Stimulated activated CD4-positive, alpha-beta T cell treated with anti-CD3 and anti-CD28 coated beads, Interleukin-12 subunit alpha, Interleukin-12 subunit beta, amount 100 ng/mL, for 24 hours (primary cell): ENCODE measurements at places on chromosomes 6 and 20.

DNA sequence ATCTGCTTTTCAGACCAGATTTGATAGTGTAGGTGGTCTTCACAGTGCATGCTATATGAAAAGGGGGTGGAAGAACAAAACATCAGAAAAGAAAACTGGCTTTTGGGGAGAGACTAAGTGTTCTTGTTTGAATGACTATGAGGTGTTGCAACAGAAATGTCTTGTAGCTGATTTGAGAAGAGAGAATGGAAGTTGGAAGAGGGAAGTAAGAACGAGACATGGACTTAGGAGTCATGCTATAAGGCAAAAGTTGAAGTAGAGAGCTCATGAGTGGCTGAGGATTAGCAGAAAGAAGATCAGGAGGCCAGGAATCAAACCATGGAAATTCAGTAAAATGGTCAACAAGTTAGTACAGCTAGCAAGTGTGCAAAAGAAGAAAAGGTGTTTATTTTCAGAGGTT is 32.1 kb downstream of the FNDC1 start:
- no peak for DNase-seq

GRCh38 chr6:113015249-113015648 is 668.1 kb downstream of the RFPL4B start:
- no peak for DNase-seq

GRCh38 chr6:44202972-44203750 is 13.6 kb upstream of the MYMX start:
- DNase-seq, result no peak

DNA sequence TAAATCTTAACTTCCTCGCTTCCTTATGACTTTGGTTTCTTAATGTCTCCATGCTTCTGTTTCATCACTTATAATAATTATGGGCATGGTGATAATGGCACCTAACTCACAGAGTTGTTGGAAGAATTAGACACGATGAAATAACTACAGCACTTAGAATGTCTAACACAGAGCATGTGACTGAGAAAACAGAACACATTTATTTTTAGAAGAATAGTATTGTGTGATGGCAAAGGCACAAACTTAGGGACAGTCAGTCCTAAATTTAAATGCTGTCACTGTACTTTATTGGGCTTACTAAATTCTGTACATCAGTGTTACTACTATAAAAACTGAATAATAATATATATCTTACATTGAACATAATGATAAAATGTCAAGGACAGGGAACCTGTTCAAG is 391.1 kb upstream of the JAG1 start:
- DNase-seq, result no peak

DNA sequence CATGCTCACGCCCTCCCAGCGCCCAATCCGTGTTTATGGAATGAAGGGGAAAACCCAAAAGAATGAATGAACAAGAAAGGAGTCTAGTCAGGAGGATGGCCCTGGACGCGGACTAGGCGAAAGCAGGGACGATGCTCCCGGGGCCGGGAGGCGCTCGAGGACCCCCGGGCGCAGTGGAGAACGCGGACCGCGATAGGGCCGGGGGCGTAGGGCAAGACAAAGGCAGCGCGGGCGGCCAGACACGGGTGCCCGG is 758 bp downstream of the GCLC start:
- no peak for DNase-seq

DNA sequence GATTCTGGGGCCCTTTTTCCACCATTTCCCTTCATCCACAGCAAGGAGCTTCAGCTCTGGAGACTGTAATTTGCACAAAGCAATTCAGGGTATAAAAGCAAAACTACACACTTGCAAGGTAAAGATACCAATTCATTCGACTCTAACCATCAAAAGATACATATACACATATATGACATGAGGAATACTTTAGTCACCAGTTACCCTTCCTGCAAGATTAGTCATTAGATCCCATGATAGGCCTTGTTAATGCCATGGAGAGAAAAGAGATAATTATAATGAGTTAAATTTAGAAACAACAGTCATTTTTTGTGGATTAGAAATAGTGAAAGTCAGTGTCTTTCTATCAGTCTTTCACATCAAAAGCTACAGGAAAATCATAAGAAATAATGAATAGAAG is 204.2 kb downstream of the KCNQ5 start:
- DNase-seq, result no peak

DNA sequence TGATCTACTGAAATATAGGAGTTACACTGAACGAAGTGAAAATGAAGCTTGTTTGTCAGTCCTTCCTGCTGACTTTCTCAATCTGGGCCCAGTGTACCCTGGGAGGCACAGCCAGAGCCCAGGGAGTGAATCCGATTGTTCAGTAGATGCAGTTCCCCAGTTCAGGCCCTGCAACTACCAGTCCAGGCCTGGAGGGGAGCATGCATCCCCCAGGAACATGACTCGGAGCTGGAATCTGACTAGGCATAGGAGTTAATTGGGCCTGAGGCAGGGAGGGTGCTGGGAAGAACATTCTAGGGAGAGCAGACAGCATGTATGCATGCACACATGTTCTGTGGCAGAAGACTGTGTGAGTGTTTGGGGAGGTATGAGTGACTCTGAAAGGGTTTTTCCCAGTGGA is 42.1 kb downstream of the PHACTR3 start:
- DNase-seq, result no peak

DNA sequence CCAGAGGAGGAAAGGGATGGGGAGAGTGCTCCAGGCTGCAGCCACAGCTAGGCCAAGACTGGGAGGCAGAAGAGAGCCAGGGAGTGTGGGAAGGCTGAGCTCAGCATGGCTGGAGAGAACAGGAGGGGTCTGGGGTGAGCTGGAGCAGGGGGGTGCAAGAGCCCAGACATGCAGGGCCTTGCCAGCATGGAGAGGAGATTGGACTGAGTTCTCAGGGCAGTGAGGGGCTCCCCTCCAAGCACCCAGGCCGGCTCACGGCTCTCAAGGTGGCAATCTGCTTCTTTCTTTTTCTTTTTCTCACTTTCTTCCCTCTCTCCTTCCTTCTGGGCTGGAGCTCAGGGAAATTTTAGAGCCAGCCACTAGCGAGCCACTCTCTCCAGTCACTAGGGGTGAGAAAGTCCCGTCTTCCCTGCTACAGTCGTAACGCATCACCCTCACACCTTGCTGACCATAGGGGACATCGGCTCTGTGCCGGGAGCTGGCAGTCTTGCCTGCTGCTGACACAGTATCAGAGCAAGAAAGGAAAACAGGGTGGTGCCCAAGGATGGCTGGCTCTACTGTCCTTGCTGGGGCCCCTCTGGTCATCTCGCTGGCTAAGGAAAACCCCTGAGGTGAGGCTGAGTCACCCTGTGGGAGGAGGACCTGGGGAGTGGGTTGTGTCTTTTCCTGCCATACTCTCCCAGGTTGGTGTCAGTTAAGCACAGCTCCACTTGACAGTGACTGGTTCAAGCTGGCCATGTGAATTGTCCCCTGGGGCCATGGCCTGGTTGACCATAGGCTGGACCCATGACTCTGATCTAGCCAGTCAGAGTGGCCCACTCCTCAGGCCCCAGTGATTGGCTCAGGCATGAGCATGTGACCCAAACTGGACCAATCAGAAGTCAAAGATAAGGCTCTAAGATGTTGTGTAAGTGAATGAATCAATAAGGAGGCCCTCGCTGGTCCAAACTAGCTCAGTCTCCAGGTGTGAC is 135.1 kb upstream of the PMEPA1 start:
- no peak for DNase-seq

DNA sequence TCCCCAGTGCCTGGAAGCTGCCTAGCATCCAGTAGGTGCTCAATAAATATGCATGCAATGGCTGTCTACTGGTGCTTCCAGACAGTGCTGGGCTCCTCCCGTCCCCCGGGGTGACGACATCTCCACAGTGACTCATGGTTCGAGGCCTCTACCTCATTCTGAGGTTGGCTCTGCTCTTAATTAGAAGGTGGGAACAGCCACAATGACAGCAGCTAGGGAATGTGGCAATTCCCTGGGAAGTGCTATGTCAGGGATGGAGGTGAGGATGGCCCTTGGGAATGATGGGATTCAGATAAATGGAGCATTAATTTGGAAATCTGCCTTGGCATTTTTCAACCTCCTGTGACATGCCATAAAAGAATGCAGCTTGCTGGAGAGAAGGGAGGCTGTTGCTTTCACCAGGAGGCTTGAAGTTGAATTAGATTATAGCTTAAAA is 43.5 kb upstream of the NFATC2 start:
- no peak for DNase-seq

DNA sequence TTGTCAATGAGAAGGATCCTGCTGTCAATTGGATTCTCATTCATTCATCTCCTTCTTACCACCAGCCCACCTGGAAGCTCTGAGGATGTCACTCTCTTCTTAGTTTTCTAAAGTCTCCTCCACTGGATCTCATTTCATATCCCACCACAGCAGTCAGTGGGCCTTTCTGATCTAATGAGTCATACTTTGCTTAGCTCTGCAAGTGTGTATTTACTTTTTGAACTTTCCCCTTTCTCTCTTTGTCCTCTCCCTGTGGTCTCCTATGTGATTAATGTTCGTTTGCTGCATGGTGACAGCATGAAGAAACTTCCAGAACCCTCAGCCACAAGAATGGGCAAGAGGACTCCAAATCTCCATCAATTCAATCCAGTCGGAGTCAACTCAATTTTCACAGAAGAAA is 63.6 kb upstream of the SYNDIG1 start:
- no peak for DNase-seq

DNA sequence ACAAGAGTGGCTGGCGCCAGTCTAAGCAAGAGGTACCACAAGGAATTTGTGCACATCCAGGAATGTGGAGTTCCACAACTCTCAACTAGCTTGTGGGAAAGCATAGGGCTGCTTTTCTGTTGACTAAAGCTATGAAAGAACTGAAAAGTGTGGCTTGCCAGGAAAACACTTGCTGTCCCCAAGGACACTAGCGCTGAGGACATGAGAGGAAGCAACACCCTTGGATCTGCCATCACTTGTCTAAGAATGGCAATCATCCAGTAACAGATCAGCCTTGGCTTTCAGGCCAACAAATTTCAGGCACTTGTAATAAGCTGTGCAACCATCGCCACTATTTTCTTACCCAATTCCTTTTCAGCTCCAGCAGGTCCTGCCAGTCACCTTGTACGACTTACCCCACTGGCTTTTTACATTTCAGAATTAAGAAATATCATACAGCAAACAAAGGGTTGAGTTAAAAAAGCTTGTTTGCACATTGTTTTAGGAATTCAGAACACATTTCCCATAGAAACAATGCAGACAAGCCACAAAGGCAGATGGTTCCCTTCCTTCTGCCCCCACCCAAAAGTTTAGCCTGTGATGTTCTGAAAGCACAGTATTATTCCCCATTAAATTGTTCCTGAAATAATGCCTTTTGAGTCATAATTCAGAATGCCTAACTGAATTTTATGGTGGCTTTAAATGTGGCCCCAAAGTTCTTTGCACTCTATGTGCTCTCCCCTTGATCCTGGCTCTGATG is 57.9 kb upstream of the SSTR4 start:
- DNase-seq, result no peak

DNA sequence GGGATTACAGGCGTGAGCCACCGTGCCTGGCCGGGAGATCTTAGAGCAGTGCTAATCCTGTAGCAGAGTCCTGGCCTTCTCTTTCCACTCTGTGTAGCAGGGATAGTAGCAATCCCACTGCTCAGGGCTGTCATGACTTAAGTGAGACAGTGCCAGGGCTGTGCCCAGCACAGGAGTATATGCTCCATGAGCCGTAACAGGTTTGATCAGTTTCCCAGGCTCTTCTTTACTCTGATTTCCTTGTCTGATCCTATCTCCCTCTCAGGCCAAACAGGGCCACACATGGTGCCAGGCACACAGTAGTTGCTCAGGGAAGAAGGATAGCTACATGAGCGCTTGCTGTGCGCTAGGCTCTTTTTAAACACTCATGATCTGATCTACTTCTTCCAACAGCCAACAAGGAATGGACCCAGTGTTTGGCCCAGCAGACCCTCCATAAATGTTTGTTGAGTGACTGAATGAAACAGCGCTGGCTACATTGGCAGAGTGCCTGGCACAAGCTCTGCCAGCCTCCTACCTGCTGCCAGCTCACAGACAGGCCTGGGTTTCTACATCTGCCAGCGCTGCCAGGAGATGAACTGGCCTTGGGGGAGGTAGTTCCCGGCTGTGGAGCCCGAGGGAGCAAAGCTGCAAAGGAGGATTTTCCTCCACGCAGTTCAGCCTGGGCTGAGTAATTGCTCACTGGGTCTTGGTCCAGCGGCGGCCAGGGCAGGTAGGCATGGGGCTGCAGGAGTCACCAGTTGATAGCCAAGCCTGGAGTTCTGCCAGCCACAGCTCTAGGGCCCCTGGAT is 36.9 kb downstream of the SNAI1 start:
- DNase-seq, result no peak

- no peak for DNase-seq
These were observed 51.3 kb upstream of the THEMIS start for GRCh38 chr6:127952176-127952575.

DNA sequence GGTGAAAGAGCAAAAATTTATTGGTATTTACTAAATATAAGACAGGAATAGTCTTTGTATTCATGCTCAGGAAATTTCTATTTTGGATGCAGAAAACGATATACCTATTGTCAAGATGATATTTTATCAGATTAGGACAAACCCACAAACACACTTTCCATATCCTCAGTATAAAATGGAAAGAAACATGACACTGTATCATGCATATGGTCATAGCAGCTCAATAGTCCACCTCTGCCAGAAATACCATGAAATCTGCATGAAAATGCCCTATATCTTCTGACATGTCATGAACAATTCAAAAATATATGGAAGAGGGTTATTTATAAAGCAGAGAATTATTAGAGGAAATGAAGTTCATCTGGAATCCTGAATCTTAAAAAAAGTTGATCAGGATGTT is 11.7 kb upstream of the HINT3 start:
- no peak for DNase-seq

DNA sequence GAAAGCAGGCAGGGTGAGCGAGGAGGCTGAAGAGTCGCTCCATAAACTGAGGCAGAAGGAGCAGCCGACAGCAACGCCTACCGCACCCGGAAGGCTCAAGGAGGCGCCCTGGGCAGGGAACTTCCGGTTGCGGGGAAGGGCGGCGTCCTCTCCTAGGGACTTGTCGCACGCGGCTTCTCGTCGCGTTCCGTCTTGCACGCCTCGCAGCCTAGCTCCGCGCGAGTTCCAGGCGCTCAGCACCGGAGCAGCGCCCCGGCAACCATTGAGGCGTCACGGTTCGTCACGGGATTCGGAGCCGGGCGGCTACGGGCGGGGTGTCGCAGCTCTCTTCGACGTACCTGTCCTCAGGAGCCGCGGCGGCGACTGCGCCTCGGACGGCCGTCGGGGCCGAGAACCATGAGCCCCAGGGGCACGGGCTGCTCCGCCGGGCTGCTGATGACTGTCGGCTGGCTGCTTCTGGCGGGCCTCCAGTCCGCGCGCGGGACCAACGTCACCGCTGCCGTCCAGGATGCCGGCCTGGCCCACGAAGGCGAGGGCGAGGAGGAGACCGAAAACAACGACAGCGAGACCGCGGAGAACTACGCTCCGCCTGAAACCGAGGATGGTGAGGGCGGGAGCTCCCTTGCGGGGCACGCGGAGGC is at the start of gene SPACA1:
TSS of gene SPACA1 (plus strand) at position 332 of the 641 bp plus-strand sequence. CDS start at position 397, 65 bp downstream.
- DNase-seq, result no peak

DNA sequence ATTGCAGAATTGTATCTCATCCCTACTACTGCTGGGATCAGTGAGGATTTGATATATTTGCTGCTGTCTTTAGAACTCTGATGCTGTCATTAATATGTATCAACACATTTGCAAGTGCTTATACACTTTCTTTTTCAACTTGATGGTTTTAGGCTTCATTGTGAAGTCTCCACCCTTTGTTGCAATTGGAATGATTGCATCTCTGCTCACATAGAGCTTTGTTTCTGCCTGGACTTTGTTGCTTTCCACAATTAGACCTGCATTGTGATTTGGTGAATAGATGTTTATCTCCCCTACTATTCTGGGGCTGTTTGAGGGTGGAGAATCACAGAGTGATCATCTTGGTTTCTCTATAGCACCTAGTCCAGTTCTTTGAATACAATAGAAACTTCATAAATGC is 666.7 kb downstream of the EPM2A start:
- no peak for DNase-seq
